ENCODE measurements at places on chromosomes 1 and 21. TPM values are rescaled to one million over a fixed set of nuclear protein-coding genes. Genes with fewer than 3 reads are reported as not detected.
A peak's percentile ranks its signal among the peaks of the same experiment; 100 is the strongest.

DNA sequence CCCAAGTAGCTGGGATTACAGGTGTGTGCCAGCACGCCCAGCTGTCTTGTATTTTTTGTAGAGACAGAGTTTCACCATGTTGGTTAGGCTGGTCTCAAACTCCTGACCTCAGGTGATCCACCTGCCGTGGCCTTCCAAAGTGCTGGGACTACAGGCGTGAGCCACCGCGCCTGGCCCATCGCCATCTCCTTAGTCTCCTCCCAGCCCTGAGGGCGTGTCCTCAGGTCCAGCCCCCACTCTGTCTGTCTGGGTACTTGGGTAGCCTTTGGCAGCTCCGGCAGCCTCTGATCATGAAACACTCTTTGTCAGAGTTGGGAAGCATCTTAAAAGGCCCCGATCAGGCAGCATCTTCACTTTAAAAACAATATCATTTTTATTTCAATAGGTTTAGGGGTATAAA lies 90.3 kb upstream of the DISP3 start:
- H3K27me3 ChIP-seq, result peaks cover 23% of the 10 kb centered on the region
- H3K4me1 ChIP-seq, result no peaks in the 10 kb centered on the region
- H3K27ac ChIP-seq, result no peak overlapping the region
- H3K36me3 ChIP-seq, result no peaks in the 10 kb centered on the region
- no peak overlapping the region for H3K4me3 ChIP-seq

- no peaks in the 10 kb centered on the region for H3K27me3 ChIP-seq
- DNase-seq, result no peak
- H3K4me1 ChIP-seq, result peaks cover 43% of the 10 kb centered on the region
- peak overlapping the region; percentile 96 for H3K4me3 ChIP-seq
- no peaks in the 10 kb centered on the region for H3K36me3 ChIP-seq
Measured at GRCh38 chr21:26168371-26168770, 2.2 kb downstream of the APP start.

DNA sequence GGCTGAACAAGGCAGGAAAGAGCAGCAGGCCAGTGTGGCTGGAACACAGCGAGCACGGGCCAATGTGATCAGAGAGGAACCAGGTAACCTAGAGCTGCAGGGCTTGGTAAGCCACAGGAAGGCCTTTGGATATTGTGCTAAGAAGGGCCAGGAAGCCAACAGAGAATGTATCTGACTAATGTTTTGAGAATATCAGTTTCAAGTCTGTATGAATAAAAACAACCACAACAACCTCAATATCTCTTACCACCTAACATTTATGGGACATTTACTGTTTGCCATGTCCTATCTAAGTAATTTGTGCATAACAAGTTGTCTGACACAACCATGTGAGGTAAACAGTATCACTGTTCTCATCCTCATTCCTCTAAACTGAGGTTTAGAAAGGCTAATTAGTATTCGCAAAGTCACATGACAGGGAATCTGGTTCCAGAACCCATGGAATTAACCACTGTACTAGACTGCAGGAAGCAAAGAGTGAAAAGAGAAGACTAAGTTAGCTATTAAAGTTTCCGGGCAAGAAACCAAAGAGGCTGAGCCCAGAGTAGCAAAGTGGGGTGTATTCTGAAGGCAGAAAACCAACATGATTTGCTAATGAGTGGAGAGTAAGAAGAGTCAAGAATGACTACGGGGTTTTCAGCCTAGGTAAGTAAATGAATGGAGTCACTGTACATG lies 38.9 kb downstream of the SPRTN start:
- H3K36me3 ChIP-seq, result no peaks in the 10 kb centered on the region
- no peak overlapping the region for H3K4me3 ChIP-seq
- H3K27me3 ChIP-seq, result no peaks in the 10 kb centered on the region
- peaks cover 5% of the 10 kb centered on the region for H3K4me1 ChIP-seq
- H3K27ac ChIP-seq, result no peak overlapping the region
- DNase-seq, result no peak

- H3K27ac ChIP-seq, result no peak overlapping the region
- H3K4me3 ChIP-seq, result no peak overlapping the region
- H3K36me3 ChIP-seq, result no peaks in the 10 kb centered on the region
- no peaks in the 10 kb centered on the region for H3K27me3 ChIP-seq
Measured at GRCh38 chr1:55542901-55543504, 327.8 kb upstream of the USP24 start.

DNA sequence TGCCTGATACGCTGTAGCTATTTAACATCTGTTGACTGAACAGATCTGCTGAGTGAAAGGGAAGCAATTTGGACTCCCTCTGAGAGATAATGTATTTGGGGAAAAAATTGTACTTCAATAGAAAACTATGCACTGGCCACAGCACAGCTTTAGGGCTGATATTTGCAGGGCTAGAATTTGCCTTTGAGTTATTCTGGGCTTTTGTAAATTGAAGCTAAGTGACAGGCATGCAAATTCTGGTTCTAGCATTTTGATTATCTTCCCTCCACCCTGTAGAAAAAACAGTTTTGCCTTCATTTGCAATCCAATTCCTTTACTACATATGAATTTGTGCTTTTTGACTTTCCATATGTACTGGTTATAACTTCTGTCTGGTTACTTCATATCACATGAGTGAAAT lies 7.9 kb downstream of the KYAT3 start:
- peaks cover 55% of the 10 kb centered on the region for H3K4me1 ChIP-seq
- peaks cover 38% of the 10 kb centered on the region for H3K36me3 ChIP-seq
- DNase-seq, result no peak
- no peaks in the 10 kb centered on the region for H3K27me3 ChIP-seq
- peak overlapping the region; percentile 33 for H3K27ac ChIP-seq
- no peak overlapping the region for H3K4me3 ChIP-seq

PADI2 gene
- total RNA-seq, result 18.4 TPM
